HCT116 (cell line): ENCODE measurements at places on chromosomes 7 and 10. TPM values are rescaled to one million over a fixed set of nuclear protein-coding genes. Genes with fewer than 3 reads are reported as not detected.

The CDK1 gene
- 104 TPM for total RNA-seq

The AZGP1 gene
- total RNA-seq, result 1.1 TPM

The PRSS37 gene
- total RNA-seq, result not detected

GRCh38 chr10:71068861-71069271 lies 143.5 kb upstream of the UNC5B start:
- no peaks in the 10 kb centered on the region for H3K36me3 ChIP-seq
- H3K27me3 ChIP-seq, result 0 out of 2 replicates have a peak, but pooled peaks cover 5% of the 10 kb centered on the region
- no peak overlapping the region for H3K4me3 ChIP-seq
- no peak for DNase-seq

GRCh38 chr10:62068464-62068863 lies 167.0 kb downstream of the ARID5B start:
- no peak for DNase-seq
- H3K36me3 ChIP-seq, result no peaks in the 10 kb centered on the region
- no peak overlapping the region for H3K4me3 ChIP-seq
- no peaks in the 10 kb centered on the region for H3K27me3 ChIP-seq

GRCh38 chr10:29956335-29956924 lies 103.0 kb downstream of the JCAD start:
- H3K36me3 ChIP-seq, result no peaks in the 10 kb centered on the region
- H3K27ac ChIP-seq, result no peak overlapping the region
- no peaks in the 10 kb centered on the region for H3K27me3 ChIP-seq
- no peaks in the 10 kb centered on the region; the same call in 1 of the 2 replicates for H3K4me1 ChIP-seq

- no peak overlapping the region for H3K4me3 ChIP-seq
- no peak for DNase-seq
- no peak overlapping the region for H3K27ac ChIP-seq
- H3K4me1 ChIP-seq, result no peaks in the 10 kb centered on the region
Measured at GRCh38 chr7:88069093-88069492, 135.0 kb downstream of the ADAM22 start.
